ENCODE measurements at places on chromosomes 2 and 18. TPM values are rescaled to one million over a fixed set of nuclear protein-coding genes. Genes with fewer than 3 reads are reported as not detected.

The ATP8B1 gene
- 8.6 TPM for total RNA-seq

The CHN1 gene
- 14.2 TPM for total RNA-seq

The AQP12B gene
- total RNA-seq, result not detected

The MYO5B gene
- 0.44 TPM for total RNA-seq

The ABCB11 gene
- total RNA-seq, result 0.05 TPM

The ABCG8 gene
- total RNA-seq, result not detected

The LDLRAD4 gene
- 43.3 TPM for total RNA-seq

The MIB1 gene
- 19.5 TPM for total RNA-seq

The REG1B gene
- total RNA-seq, result not detected

The LAMA1 gene
- total RNA-seq, result not detected

The MYO1B gene
- 16.2 TPM for total RNA-seq

The SPATS2L gene
- total RNA-seq, result 54.9 TPM

The SLC14A1 gene
- 22.1 TPM for total RNA-seq

The CDK15 gene
- 0.16 TPM for total RNA-seq

The EVX2 gene
- not detected for total RNA-seq

The TCF23 gene
- 0.08 TPM for total RNA-seq

The CACNB4 gene
- 0.25 TPM for total RNA-seq

The PARD3B gene
- total RNA-seq, result 9.1 TPM

The C2orf15 gene
- not detected for total RNA-seq

The RAPH1 gene
- total RNA-seq, result 17.2 TPM

The PAIP2B gene
- 76.6 TPM for total RNA-seq

The KIAA2012 gene
- not detected for total RNA-seq

The UNC80 gene
- 0.03 TPM for total RNA-seq

The TBC1D8 gene
- 45.0 TPM for total RNA-seq

The VWA3B gene
- 0.52 TPM for total RNA-seq

The SLC4A3 gene
- total RNA-seq, result 426 TPM

The SLC8A1 gene
- 990 TPM for total RNA-seq

The STPG4 gene
- total RNA-seq, result not detected

The MRPL30 gene
- 34.8 TPM for total RNA-seq

The BOK gene
- 2.4 TPM for total RNA-seq

The BMP10 gene
- total RNA-seq, result 0.19 TPM

The SKA1 gene
- total RNA-seq, result 0.44 TPM

The LYPD1 gene
- total RNA-seq, result not detected

The SERTAD2 gene
- 14.5 TPM for total RNA-seq

The EXOC6B gene
- total RNA-seq, result 139 TPM

The HYCC2 gene
- 11.5 TPM for total RNA-seq

The TUBA4B gene
- not detected for total RNA-seq

The FOXI3 gene
- not detected for total RNA-seq

The AMER3 gene
- total RNA-seq, result not detected

The PID1 gene
- 7.8 TPM for total RNA-seq

The GPR45 gene
- not detected for total RNA-seq

The DTNA gene
- 167 TPM for total RNA-seq

The EGR4 gene
- not detected for total RNA-seq
